ENCODE measurements at places on chromosomes 7 and 10. TPM values are rescaled to one million over a fixed set of nuclear protein-coding genes. Genes with fewer than 3 reads are reported as not detected.

RPEL1 gene
- polyA plus RNA-seq, result not detected

TMEM176B gene
- 56.5 TPM for polyA plus RNA-seq

RINT1 gene
- polyA plus RNA-seq, result 12.0 TPM

PAPSS2 gene
- 12.7 TPM for polyA plus RNA-seq

PNLIP gene
- 2,301 TPM for polyA plus RNA-seq

CABCOCO1 gene
- polyA plus RNA-seq, result 0.10 TPM

SMKR1 gene
- 2.0 TPM for polyA plus RNA-seq

SLC25A40 gene
- 3.0 TPM for polyA plus RNA-seq

PIK3CG gene
- polyA plus RNA-seq, result 0.79 TPM
